ENCODE measurements at places on chromosomes 5 and 9. TPM values are rescaled to one million over a fixed set of nuclear protein-coding genes. Genes with fewer than 3 reads are reported as not detected.

DNA sequence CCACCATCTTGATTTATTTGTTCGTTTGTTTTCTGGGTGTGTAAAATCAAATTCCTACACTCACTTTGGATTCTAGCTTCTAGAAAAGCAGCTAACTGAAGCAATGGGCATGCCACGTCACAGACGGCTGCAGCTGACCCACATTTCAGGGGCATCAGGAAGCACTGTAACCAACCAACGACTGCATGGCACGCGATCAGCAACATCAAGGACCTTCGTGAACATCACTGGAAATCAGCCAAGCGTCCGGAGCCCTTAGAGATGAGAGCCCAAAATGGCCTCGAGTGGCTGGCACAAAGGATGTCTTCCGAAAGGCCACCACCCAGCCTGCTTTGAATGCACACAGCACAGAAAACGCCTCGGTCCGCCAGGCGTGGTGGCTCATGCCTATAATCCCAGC lies 191.1 kb downstream of the OLFM1 start:
- no peaks in the 10 kb centered on the region for H3K36me3 ChIP-seq
- H3K4me1 ChIP-seq, result no peaks in the 10 kb centered on the region
- no peak for DNase-seq
- no peaks in the 10 kb centered on the region for H3K27me3 ChIP-seq

DNA sequence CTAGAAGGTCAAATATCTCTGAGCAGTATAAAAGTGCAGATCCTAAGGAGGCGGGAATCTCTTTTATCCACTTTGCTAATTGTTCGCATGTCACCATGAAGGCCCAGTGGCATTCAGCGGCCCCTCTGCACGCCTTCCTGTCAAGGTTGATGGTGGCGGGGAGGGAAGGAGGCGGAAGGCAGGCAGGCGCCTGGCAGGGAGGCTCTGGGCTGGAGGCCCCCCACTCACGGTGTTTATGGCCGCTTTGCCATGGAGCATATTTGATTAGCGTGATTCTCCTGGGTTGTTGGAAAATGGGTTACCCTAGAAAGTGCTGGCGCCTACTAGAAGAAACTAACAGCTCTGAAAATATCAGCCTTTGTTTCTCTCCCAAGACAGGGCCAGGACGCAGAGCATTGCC lies 209.6 kb downstream of the FSTL4 start:
- no peak overlapping the region for H3K27ac ChIP-seq
- DNase-seq, result no peak
- no peaks in the 10 kb centered on the region for H3K36me3 ChIP-seq
- H3K27me3 ChIP-seq, result no peaks in the 10 kb centered on the region
- peaks cover 10% of the 10 kb centered on the region for H3K4me1 ChIP-seq

Gene LCN2
- total RNA-seq, result not detected

Gene PTPRD
- not detected for total RNA-seq

GRCh38 chr5:2751592-2752021 lies at the start of gene IRX2:
Gene IRX2 (minus strand): TSS chr5:2751677. CDS start chr5:2751413, 264 bp downstream.
- H3K4me1 ChIP-seq, result peaks cover 4% of the 10 kb centered on the region
- H3K36me3 ChIP-seq, result peaks cover 19% of the 10 kb centered on the region
- H3K27me3 ChIP-seq, result peaks cover 53% of the 10 kb centered on the region
- DNase-seq, result no peak
- H3K4me3 ChIP-seq, result peak within 1 kb of the TSS; percentile 10

- H3K27ac ChIP-seq, result no peak overlapping the region
- H3K4me3 ChIP-seq, result no peak overlapping the region
- DNase-seq, result peak; percentile 39
- H3K4me1 ChIP-seq, result no peaks in the 10 kb centered on the region
These were observed 34.1 kb upstream of the RAPGEF1 start for GRCh38 chr9:131773911-131774379.

- H3K4me1 ChIP-seq, result no peaks in the 10 kb centered on the region
- H3K4me3 ChIP-seq, result no peak overlapping the region
- H3K36me3 ChIP-seq, result no peaks in the 10 kb centered on the region
- H3K27me3 ChIP-seq, result no peaks in the 10 kb centered on the region
- DNase-seq, result no peak
These were observed 611.8 kb upstream of the KLF4 start for GRCh38 chr9:108101410-108101809.

GRCh38 chr5:75235711-75236110 lies 967 bp downstream of the ANKRD31 start:
- no peaks in the 10 kb centered on the region for H3K27me3 ChIP-seq
- no peaks in the 10 kb centered on the region for H3K36me3 ChIP-seq

GRCh38 chr9:127166651-127167524 lies 44.5 kb upstream of the ANGPTL2 start:
- DNase-seq, result peak; percentile 27
- peaks cover 35% of the 10 kb centered on the region for H3K4me1 ChIP-seq
- H3K4me3 ChIP-seq, result no peak overlapping the region
- no peaks in the 10 kb centered on the region for H3K27me3 ChIP-seq
- H3K27ac ChIP-seq, result peak overlapping the region; percentile 47
- no peaks in the 10 kb centered on the region for H3K36me3 ChIP-seq

Gene KCNIP1
- not detected for total RNA-seq

- H3K27me3 ChIP-seq, result no peaks in the 10 kb centered on the region
- no peaks in the 10 kb centered on the region for H3K36me3 ChIP-seq
- no peaks in the 10 kb centered on the region for H3K4me1 ChIP-seq
- H3K4me3 ChIP-seq, result no peak overlapping the region
- no peak overlapping the region for H3K27ac ChIP-seq
These were observed 29.7 kb upstream of the FAM169A start for GRCh38 chr5:74895906-74896305.

GRCh38 chr9:84975926-84976325 lies 306.4 kb downstream of the NTRK2 start:
- no peaks in the 10 kb centered on the region for H3K4me1 ChIP-seq
- H3K27me3 ChIP-seq, result peaks cover 3% of the 10 kb centered on the region
- DNase-seq, result no peak
- H3K27ac ChIP-seq, result no peak overlapping the region
- no peak overlapping the region for H3K4me3 ChIP-seq

Gene NUTM2F
- not detected for total RNA-seq

Gene SMIM33
- total RNA-seq, result 2.3 TPM

DNA sequence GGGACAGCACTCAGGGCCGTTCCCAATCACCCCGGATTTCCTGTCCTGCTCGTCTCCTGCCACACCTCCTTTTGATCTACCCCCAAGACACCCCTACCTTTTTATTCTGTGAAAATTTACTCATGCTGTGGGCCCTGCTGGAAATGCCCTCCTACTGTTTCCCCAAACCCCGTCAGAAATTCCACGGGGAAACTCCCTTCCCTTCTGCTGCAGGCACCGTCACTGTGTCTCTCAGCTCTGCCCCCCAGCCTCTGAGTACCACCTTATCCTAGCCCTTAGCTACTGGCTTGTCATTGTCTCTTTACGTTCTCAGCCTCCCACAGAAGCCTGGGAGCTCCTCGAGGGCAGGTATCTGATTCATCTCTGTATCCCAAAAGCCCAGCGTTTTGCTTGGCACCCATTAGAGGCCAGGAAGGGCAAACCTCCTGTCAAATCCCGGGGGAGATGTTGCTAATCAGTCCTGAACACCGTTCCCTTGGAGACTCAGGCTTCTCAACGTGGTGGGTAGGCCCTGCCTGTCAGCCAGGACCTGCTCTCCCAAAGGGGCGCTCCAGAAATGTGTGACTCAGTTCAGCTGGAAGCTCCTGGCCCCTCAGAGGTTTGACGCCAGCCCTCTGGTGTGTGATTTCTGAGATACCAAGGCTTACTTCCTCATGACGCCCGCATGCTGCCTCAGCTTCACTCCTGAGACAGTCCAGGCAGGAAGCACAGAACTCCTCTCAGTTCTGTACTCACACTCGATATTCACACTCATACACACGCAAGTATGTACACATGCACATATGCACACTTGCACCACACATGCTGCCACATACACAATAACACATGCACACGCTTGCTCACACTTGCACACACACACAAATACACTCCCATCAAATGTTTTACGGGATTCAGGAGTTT lies 50.7 kb upstream of the GRHPR start:
- H3K36me3 ChIP-seq, result no peaks in the 10 kb centered on the region
- H3K4me3 ChIP-seq, result no peak overlapping the region
- peaks cover 10% of the 10 kb centered on the region for H3K27me3 ChIP-seq
- peaks cover 2% of the 10 kb centered on the region for H3K4me1 ChIP-seq
- no peak overlapping the region for H3K27ac ChIP-seq
- no peak for DNase-seq

DNA sequence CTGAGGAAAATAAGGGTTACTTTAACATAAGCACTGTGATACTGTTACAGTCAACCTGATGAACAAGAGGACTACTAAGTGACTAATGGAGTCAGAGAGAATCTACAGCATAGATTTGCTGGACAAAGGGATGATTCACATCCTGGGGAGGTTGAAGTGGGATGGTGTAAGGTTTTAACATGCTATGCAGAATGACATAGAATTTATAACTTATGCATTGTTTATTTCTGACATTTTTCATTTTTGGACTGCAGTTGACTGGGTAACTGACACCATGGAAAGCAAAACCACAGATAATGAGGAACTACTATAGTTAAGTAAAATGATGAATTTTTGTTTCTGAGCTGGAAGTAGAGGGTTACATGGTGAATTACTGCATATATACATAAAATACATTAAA lies 389.2 kb downstream of the MAT2B start:
- H3K27me3 ChIP-seq, result no peaks in the 10 kb centered on the region
- no peak for DNase-seq
- H3K4me1 ChIP-seq, result no peaks in the 10 kb centered on the region
- no peak overlapping the region for H3K4me3 ChIP-seq
- no peaks in the 10 kb centered on the region for H3K36me3 ChIP-seq

Gene NR2F1
- not detected for total RNA-seq

Gene LCN15
- total RNA-seq, result not detected

Gene ORM2
- total RNA-seq, result not detected

DNA sequence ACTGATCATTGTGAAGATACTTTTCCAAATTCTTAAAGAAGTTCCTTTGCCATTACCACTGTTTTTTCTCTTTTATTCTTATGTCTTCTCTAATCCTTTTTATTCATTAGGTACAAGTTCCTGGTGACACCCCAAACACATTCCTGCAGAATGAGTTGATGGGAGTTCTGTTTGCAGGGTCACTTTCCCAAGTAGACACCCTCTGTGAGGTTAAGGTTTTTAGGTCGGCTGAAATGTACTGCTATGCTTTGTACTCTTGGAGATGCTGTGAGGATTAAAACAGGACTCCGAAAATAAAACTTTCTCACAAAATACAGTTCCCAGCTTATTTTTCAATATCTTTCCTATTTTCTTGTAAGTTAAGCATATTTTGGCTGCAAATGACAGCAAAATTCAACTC lies 143.3 kb upstream of the TLE4 start:
- no peaks in the 10 kb centered on the region for H3K4me1 ChIP-seq
- no peak for DNase-seq
- no peaks in the 10 kb centered on the region for H3K36me3 ChIP-seq
- no peak overlapping the region for H3K27ac ChIP-seq
- H3K27me3 ChIP-seq, result no peaks in the 10 kb centered on the region

DNA sequence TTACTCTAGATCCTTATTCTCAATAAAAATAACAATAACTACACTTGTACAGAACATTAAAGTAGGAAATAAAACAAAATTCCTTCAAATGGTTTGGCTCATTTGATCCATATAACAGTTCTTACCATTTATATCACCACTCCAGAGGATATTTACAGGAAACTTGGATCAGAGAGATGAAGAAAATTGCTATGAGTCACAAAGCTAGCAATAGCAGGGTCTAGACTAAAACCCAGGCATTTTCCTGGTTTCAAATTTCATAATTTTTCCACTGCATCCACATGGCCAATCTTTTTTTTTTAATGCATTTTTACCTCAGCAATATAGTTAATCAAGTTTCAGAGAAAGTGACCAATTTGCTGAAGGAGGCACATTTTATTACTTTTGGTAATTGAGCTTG lies 299.2 kb downstream of the ELAVL2 start:
- H3K4me3 ChIP-seq, result no peak overlapping the region
- H3K36me3 ChIP-seq, result no peaks in the 10 kb centered on the region
- no peaks in the 10 kb centered on the region for H3K27me3 ChIP-seq
- H3K27ac ChIP-seq, result no peak overlapping the region

DNA sequence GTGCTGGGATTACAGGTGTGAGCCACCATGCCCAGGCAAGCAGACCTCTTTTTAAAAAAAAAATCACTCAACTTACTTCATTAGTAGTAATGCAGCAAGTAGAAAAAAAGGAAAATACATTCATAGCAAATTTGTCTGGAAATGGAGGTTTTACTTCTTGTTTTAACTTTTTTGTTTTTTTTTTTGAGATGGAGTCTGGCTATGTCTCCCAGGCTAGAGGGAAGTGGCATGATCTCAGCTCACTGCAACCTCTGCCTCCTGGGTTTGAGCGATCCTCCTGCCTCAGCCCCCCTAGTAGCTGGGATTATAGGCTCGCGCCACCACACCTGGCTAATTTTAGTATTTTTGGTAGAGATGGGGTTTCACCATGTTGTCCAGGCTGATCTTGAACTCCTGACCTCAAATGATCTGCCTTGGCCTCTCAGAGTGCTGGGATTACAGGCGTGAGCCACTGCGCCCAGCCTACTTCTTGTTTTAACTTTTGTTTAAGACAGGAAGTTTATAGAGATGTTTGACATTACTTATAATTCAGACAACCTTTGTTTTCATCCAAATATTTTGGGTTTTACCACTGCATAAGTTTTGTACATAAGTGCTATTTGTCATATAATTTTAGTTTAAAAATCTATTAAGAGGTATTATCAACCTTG lies 26.5 kb downstream of the UBE2R2 start:
- peaks cover 18% of the 10 kb centered on the region for H3K36me3 ChIP-seq
- H3K27me3 ChIP-seq, result no peaks in the 10 kb centered on the region
- no peak for DNase-seq
- peaks cover 19% of the 10 kb centered on the region for H3K4me1 ChIP-seq
- no peak overlapping the region for H3K27ac ChIP-seq
- no peak overlapping the region for H3K4me3 ChIP-seq

GRCh38 chr5:68647743-68648142 lies 432.2 kb downstream of the PIK3R1 start:
- peaks cover 4% of the 10 kb centered on the region for H3K27me3 ChIP-seq
- H3K27ac ChIP-seq, result no peak overlapping the region
- no peak overlapping the region for H3K4me3 ChIP-seq
- H3K36me3 ChIP-seq, result no peaks in the 10 kb centered on the region
- no peak for DNase-seq

DNA sequence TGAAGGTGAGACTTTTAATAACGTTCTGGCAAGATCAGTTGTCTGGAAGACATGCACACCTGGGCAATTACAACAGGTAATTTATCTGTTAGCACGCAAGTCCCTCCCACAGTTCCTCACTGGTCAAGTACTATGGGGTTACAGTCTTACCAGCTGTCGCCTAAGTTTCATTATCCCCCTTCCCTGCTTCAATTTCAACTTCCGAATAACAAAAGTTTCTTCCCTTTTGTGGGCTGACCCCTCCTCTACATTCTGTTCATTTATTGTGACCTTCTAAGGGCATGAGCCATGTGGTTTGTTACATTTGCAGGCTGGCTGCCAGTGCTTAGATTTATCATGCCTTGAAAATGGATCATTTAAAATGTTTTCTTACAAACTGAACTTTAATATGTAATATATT lies 16.5 kb downstream of the GAPT start:
- H3K27me3 ChIP-seq, result peaks cover 2% of the 10 kb centered on the region
- no peak for DNase-seq
- H3K4me3 ChIP-seq, result no peak overlapping the region
- no peaks in the 10 kb centered on the region for H3K36me3 ChIP-seq

Gene AFF4
- total RNA-seq, result 33.3 TPM
